ENCODE measurements at places on chromosomes 2 and 18.
A peak's percentile ranks its signal among the peaks of the same experiment; 100 is the strongest.

DNA sequence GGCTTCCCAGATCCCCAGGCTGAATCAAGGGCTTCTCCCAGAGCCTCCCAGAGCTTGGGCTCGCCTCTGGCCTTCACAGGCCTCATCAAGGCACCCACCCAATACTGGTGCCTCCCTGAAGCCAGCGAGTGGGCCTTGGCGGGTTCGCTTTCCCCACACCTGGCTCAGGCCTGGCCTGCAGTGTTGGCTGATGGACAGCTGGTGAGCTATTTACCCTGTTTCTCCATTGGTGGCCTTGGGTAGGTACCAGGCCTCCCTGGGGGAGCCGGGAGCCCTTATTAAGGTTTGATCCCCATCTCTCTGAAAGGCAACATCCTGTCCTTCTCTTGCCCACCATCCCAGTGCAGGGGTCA, 18.2 kb upstream of the DUSP2 start:
- no peak for DNase-seq

GRCh38 chr2:31531101-31531500, 49.6 kb downstream of the SRD5A2 start:
- DNase-seq: no peak

DNA sequence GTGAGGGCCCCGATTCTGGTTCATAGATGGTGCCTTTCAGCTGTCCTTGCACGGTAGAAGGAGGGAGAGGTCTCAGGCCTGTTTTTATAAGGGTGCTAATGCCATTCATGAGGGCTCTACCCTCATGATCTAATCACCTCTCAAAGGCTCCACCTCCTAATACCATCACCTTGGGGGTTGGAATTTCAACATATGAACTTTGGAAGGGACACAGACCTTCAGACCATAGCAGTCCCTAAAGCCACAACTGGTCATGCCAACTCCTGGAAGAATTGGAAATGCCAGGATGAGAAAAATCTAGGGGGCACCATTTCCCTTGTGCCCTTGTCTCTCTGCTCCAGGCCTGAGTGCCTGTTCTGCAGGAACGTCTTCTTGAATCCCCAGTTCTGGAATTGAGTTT, 124.8 kb upstream of the DAPL1 start:
- DNase-seq: no peak

DNA sequence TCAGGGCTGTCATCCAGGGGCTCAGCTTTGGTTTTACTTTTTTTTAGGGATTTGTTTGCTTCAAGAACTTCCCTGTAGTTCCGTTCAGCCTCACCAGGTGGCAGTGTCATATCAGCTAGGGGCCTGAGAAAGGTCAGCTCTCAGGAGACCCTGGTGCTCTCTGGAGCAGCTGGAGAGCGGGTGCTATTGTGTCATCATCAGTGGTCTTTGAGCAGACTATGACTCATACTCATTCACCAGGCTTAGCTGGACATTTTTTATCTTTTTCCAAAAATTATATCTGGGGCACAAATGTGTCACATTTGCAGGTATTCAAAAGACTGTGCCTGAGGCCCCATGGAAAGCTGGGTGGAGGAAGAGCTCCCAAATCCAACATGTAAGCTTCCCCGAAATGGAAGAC, 24.4 kb downstream of the ZNF892 start:
- DNase-seq: peak; percentile 28

DNA sequence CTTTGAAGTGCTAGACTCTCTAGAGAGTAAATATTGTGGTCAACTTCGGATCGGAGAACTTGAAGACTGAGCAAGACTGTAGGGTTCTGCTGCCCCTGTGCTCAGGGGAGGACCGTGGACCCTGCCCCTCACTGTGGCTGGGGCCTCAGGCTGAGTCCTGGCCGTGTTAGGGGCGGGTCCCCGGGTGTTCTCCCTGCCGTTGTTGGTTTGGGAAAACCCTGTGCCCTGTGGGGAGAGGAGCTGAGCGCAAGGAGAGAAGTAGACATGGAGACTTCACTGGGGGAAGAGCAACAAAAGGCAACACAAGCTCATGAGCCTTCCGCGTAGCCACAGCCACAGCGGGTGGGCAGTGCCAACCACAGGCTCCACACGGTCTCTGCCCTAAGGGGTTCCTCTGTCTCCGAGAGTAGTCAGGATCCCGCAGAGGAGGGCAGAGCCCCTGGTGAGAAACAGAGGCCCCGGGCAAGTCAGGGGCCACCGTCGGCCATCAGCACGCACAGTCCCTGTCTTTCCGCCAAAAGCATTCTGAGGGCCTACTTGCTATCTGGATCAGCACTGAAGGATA, 53.1 kb downstream of the NTSR2 start:
- DNase-seq: no peak

GRCh38 chr2:202007983-202008354, 25.7 kb upstream of the FZD7 start:
- no peak for DNase-seq

- no peak for DNase-seq
Measured at GRCh38 chr18:78542204-78542603, 437.4 kb upstream of the SALL3 start.

GRCh38 chr18:47108998-47109405, 41.3 kb downstream of the HDHD2 start:
- DNase-seq: no peak

- no peak for DNase-seq
Measured at GRCh38 chr2:221635949-221636348, 63.8 kb upstream of the EPHA4 start.

- DNase-seq: no peak
Measured at GRCh38 chr2:42796427-42797248, 4.3 kb upstream of the HAAO start.

DNA sequence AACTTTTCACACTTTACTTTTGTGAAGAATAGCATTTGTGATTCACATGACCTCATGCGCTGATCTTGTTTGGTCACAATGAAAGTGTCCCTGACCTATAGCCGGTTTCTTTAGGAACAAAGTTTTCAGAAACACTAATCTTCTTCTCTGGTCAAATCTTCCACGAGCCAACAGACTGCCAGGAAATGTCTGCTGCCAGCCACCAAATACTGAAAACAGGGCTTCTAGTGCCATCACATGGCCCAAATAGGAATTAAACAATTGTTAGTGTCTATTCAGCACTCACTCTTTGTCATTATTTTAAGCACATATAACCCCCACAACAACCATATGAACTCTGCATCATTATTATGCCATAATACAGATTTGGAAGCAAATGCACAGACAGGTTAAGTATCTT, 286.5 kb upstream of the SYT4 start:
- DNase-seq: peak; percentile 79

DNA sequence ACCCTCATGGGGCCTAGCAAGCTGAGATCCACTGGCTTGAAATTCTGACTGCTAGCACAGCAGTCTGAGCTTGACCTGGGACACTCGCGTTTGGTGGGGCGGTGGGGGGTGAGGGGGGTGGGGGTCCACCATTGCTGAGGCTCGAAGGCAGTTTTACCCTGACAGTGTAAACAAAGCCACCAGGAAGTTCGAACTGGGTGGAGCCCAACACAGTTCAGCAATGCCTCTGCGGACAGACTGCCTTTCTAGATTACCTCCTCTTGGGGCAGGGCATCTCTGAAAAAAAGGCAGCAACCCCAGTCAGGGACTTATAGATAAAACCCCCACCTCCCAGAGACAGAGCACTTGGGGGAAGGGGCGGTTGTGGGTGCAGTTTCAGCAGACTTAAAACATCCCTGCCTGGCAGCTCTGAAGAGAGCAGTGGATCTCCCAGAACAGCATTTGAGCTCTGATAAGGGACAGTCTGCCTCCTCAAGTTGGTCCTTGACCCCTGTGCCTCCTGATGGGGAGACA, 149.7 kb upstream of the TANK start:
- no peak for DNase-seq

GRCh38 chr18:77131652-77132368, 773 bp downstream of the MBP start:
- no peak for DNase-seq

- no peak for DNase-seq
Measured at GRCh38 chr2:127621981-127622431, 23.9 kb upstream of the GPR17 start.

DNA sequence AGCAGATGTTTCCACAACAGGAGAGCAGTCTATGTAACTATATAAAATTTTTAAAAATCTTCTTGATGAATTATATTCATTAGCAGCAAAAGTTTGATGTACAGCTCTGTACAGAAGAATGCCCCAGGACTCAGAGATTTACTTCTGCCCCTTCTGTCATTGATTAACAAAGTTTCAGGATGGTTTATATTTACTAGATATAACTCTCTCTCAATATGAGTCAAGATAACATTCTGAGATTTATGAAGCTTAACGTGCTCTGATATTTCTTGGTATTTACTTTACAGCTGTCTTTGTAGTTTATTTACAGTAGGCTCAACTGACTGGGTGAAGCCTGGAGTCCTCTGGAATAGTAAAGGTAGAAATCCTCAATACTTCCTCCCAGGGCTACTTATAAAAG, 93.6 kb upstream of the HNMT start:
- DNase-seq: no peak

DNA sequence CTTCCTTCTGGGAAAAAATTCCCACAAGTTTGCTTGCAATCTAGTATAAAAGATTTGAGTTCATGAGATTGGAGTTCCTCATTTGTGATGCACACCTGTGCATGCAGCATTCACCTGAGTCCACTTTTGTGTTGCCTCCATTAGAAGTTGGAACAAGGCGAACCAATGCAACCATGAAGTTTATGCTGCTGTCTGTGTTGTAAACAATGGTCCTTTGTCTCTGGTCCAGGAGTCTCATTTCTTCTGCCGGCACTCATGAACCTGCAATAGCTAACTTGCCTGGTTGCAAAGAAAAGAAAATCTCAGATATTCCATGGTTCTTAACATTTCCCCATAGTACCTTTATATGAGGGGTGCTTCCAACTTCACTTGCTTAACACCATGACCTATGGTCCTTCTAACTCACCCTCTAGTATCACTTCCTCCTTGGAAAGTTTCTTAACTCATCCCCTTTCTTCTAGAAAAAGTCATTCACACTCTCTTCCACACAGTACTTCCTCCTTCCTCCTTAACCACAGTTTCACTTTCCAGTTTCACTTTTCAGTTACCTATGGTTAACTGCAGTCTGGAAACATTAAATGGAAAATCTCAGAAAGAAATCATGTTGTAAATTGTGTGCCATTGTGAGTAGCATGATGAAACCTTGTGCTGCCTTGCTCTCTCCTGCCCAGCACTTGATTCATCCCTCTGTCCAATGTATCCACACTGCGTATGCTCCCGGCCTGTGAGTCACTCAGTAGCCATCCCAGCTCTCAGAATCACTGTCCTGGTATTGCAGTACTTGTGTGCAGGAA, 128.8 kb upstream of the TRIB2 start:
- no peak for DNase-seq

- peak; percentile 9 for DNase-seq
Measured at GRCh38 chr2:133884739-133885381, 316.6 kb upstream of the NCKAP5 start.

- no peak for DNase-seq
Measured at GRCh38 chr2:109180786-109181185, 51.8 kb downstream of the SH3RF3 start.

DNA sequence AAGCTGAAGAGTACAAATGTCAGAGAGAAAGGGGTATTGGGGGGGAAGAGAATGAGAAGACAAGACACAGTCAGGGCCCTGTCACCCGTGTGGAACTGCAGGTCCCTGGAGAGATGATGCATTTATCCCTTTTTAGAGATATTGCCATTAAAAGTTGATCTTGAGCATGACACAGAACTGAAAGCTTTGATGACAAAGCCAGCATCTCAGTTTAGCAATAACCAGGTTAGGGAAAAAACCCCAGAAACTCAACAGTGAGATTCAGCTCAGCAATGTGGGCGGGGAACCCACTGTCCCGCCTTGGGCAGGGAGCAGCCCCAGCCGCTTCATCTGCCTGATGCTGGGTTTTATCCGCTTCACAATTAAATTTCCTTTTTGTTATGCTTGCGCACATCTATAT, 181.1 kb downstream of the NEDD4L start:
- no peak for DNase-seq

GRCh38 chr18:7017013-7017412, 100.6 kb downstream of the LAMA1 start:
- DNase-seq: no peak

- no peak for DNase-seq
Measured at GRCh38 chr2:28340312-28341202, 52.1 kb upstream of the FOSL2 start.

DNA sequence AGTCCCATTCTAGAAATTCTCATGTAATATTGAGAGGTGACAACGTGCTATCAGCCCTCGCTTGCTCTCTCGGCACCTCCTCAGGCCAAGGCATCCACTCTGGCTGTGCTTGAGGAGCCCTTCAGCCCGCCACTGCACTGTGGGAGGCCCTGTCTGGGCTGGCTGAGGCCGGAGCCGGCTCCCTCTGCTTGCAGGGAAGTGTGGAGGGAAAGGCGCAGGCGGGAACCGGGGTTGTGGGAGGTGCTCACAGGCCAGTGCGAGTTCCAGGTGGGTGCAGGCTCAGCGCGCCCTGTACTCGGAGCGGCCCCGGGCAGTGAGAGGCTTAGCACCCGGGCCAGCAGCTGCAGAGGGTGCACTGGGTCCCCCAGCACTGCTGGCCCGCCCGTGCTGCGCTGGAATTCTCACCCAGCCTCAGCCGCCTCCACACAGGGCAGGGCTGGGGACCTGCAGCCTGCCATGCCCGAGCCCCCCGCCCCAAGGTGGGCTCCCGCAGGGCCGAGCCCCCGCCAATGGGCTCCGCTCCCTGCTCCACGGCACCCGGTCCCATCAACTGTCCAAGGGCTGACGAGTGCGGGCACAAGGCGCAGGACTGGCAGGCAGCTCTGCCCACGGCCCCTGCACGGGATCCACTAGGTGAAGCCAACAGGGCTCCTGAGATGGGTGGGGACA, 1680.6 kb upstream of the LRRTM1 start:
- DNase-seq: no peak

- DNase-seq: no peak
Measured at GRCh38 chr18:32443706-32444215, 26.9 kb downstream of the GAREM1 start.

- peak; percentile 12 for DNase-seq
Measured at GRCh38 chr2:224984637-224985036, 57.6 kb downstream of the DOCK10 start.

GRCh38 chr2:48138898-48139297, 232.6 kb upstream of the FBXO11 start:
- no peak for DNase-seq

GRCh38 chr2:174605687-174606086, 8.1 kb upstream of the WIPF1 start:
- no peak for DNase-seq

GRCh38 chr2:139813340-139813739, 1033.2 kb upstream of the NXPH2 start:
- DNase-seq: no peak

DNA sequence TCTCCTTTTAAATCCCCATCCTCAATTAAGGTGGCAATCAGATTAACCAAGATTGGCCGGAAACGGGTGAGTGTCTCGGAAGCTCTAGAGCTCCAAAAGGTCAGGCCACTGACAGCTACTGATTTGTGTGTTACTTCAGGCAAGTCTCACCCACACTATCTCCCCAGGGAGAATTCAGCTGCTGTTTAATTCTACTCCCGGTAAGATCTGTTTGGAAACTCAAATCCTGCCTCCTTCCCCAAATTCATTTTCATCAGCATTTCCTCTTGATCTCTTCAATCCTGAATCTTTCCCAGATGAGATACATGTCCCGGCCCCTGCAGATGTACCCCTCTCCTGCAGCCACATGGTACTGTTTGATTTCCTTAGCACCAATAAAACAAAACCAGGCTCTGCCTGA, 34.9 kb downstream of the EFR3B start:
- DNase-seq: no peak
